ENCODE measurements at places on chromosomes 1 and 21.

DNA sequence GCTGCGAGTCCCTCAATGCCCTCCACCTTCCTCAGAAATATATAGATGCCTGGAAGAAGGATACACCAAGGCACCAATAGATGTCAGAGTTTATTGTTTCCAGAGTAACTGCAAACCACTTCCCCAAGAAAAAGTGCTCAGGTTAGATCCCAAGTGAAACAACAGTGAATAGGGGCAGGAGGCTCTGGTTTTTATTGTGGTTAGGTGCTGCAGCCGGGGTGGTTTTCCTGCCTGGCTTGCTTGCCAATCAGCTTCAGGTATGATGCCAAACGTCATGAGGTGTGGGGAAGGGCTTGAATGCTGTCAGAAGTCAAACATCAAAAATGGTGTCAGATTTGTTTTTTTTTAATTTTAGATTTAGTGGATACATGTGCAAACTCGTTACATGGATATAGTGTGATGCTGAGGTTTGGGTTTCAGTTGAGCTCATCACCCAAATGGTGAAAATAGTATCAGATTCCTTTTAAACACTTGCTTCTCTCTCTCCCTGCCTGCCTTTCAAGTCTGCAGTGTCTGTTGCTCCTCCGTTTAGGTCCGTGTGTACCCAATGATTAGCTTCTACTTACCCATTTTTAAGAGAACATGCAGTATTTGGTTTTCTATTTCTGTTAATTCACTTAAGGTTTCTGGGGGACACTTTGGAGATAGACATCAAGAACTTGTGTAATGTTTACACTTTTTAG, 1317.0 kb downstream of the MRPL39 start:
- DNase-seq: no peak

GRCh38 chr1:2088458-2088857, 38.2 kb downstream of the PRKCZ start:
- no peak for DNase-seq

GRCh38 chr1:93976291-93976690, 67.1 kb upstream of the GCLM start:
- DNase-seq: no peak

DNA sequence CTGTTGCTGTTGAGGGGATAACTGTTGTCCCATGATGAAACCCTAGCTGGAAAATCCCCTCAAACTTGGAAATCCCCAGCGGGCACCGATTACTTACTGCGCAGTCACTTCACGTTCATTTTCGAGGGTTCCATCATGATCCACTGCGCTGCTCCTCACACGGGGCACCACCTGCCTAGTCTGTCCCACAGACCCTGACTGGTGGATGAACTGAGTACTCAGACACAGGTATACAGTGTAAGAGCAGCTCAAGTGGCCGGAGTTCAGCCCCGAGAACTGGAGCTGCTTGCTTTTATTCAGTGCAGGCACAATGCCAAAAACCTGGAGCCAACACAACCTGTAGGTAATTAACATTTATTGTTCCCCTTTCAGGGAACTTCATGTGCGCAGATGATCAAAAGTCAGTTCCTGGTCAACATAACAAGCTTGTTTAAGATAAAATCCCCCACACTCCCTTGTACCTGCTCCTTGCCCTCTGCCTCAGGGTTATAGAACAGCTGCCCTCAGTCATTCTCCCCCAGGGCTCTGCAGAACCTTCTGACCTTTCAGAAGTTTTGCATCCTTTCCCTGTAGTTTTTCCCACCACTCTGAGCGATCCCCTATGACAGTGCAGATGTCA, 46.5 kb upstream of the PRELP start:
- DNase-seq: no peak

DNA sequence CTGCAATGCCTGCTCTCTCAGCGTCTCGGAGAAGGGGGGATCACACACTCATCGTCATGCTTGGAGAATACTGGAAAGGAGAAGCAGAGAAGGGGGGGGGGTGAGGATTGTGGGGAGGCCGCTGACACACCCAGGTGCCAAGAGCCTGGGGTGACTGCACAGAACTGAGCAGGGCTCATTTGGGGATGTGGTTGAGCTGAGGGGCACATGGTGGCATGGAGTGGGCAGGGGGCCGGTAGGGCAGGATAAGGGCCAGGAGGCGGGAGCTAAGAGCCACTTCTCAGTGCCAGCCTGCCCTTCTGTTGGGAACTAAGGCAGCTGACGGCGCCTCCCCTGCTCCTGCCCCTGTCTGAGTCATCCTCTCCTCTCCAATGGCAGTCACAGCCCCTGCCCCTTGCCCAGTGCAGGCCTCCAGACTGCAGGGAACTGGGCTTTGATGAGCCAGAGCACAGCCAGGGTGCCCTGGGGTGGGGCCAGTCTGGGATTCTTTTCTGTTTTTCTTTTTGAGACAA, 27.2 kb downstream of the MRPL37 start:
- no peak for DNase-seq

DNA sequence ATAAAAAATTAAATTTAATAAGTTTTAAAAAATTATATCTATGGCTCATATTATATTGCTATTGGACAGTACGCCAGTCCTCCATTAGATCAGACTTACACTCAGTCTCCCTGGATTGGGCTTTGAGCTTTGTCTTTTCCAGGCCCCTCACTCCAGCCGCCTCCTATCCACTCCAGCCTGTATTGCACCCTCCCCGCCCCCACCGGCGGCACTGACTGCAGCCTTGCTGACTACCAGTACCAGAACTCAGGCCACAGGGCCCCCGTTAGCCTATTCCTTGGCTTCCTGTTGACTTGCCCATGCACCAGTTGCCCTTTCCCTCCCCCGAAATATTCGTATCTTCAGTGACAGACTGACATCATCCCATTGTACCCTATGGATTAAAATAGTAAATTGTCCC, 127.9 kb downstream of the CSMD2 start:
- DNase-seq: no peak

GRCh38 chr1:237814319-237814924, 76.3 kb downstream of the ZP4 start:
- no peak for DNase-seq

DNA sequence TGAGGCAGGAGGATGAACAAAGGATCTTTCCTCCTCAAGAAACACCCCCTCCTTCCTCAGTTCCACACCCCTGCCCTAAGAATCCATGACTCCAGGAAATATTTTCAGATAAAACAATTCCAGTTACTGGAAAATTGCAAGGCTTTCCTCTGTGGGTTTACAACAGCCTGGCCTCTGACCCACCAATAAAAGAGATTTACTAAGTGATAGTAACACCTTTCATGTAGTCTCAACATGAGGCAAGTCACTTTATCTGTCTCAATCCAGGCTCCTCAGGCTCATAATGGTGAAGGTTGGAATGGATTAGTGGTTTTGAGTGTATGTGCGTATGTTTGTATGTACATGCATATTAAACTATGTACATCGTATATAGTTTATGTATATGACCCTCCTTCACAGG, 71.4 kb upstream of the PPP2R5A start:
- no peak for DNase-seq

GRCh38 chr21:23968722-23969647, 1638.3 kb downstream of the MRPL39 start:
- no peak for DNase-seq

DNA sequence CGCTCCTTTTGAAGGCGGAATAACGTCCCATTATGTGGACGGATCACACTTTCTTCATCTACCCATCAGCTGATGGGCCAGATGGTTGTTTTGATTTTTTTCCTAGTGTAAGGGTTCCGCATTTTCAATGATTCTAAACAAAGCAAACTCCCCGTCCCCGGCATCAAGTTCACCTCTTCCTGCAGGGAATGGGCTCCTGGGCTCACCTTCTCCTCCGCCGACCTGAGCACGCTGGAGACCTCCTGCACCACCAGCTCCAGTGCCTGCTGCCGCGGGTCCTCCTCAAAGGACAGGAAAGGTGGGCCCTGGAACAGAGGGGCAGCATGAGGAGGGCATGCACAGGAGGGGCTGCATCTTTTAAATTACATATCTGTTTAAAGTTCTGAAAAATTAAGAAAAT, 11.9 kb downstream of the C2CD2 start:
- DNase-seq: no peak

DNA sequence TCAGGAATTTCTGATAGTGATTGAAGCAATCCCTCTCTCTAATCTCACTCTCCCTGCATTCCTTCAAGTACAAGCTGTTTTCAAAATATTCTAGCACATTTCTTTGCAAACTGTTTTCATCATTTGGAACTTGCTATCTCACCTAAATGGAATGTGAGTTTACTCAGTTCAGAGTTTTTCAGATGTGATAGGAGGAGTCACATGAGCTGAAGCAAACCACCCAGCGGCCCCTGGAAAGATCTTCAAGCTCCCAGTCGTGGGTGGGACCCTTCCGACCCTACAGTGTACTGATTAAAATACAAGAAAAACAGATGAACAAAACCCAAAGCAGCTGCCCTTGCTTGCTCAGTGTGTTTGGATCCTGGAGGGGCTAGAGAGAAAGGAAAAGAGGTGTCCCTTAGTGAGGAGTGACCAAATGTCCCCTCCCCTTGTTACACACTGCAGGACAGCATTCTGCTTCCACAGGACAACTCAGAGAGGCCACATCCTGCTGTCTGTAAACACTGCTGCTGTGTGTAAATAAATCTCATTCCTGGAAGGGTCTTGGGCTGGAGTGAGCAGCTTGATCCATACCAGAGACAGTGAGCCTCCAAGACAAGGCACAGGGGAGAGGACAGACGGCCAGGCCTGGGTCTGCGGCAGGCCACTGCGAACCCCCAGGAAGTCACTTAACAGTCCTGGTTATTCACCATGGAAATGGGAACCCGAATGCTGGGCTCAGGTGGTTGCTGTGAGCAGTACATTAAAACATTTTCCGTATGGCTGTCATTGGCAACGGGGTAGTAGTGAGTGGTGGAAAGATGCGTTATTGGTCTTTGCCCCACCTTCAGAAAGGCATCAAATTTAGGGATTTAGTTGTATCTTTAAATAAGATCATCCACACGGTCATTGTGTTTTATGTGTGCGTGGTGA, 229.2 kb downstream of the RHOU start:
- DNase-seq: peak; percentile 42

DNA sequence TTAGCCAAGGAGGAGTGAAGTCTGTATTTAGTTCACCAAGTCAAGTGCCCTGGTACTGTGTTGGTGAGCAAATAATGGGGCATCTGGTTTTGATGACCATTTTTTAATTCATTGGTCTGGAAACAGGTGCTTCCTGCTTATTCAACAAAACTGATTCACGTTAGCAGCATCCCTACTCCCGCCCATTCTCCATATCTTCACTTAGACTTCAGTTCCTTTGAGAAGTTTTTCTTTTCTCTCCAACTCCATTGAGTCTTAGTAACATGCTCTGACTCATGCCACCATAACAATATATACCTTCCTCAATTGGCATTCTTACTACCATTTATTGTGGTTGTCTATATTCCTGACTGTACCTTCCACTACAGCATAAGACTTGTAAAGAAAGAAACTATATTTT, 468.9 kb downstream of the DPYD start:
- no peak for DNase-seq

- no peak for DNase-seq
Observed at GRCh38 chr1:227994632-227995300, 12.0 kb upstream of the WNT3A start.

GRCh38 chr1:55702064-55702463, 486.9 kb upstream of the USP24 start:
- DNase-seq: no peak

DNA sequence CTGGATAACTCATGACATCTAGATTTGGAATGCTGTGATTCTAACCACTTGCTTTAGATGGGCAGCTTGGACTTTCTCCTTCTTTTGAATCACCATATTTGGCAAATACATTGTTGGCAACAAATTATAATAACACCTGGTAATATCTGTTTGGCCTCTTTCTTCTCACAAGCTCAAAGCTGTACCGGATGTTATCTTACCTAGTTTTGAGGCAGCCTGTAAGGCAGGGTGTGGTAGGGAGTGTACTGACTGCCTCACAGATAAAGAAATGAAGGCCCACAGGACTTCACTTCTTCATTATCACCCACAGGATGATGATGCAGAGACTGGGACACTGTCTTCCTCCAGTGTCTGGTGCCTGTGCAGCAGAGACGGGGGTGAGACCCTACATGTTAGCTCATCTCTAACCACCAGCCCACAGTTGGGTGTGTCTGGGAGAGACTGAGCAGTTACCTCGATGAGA, 28.5 kb downstream of the TUFT1 start:
- no peak for DNase-seq

GRCh38 chr1:234342774-234343173, 30.5 kb upstream of the COA6 start:
- no peak for DNase-seq

GRCh38 chr1:71521655-71522264, 440.9 kb upstream of the ZRANB2 start:
- no peak for DNase-seq

DNA sequence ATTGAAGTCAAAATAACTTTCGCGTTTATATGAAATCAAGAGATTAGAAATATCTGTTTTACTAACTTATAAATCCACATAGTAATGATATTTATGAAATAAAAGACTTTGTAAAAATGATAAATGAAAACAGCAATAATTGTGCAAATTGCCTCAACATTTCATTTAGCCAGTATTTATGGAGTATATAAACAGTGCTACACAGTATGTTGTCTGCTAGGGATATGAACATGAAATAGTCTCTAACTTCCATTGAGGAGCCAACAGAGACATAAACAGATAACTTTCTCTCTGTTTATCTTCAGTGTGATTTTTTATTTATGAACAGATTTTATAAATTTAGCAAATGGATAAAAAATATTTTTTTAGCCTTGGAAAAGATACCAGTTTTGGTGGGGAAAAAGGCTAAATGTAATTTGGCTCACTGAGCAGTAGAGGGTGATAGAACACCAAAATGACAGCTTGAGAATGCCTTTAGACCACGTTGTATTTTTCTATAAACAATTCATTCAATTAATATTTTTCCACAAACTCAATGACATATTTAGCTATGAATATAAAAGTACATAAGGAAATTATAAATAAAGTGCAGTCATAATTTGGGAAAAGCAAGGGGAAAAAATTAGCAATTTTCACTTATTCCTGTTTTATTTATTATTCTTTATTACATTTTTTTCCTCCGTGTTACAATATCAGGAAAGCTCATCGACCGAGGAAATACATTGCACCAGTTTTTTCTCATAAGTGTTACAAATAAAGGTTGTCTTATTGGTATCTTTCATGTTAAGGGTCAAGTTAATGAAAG, 47.5 kb upstream of the EEIG2 start:
- DNase-seq: no peak

GRCh38 chr21:42556960-42557359, 43.3 kb downstream of the SLC37A1 start:
- DNase-seq: no peak

GRCh38 chr1:58882322-58882948, 98.6 kb upstream of the JUN start:
- DNase-seq: no peak

DNA sequence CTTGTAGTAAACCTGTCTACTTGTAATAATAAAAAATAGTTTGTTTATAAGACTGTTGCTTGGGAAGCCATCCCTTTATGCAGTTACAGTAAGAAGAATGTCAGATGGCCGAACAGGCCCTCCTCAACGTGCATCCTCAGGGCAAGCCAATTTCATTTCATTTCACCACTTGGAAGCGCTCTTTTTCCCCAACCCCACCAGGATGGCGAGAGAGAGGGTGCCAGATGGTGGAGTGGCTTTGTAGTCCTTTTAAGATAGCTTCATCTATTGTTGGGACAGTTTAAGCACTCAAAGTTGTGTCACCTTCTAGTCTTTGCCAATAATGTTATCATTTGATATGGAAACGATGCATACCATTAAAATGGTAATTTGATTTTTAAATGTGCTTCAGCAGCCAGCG, 356.3 kb upstream of the CAMK1G start:
- no peak for DNase-seq

- DNase-seq: no peak
Observed at GRCh38 chr21:36120304-36120888, 14.5 kb upstream of the CBR3 start.

- no peak for DNase-seq
Observed at GRCh38 chr1:178538192-178538916, 25.4 kb downstream of the TEX35 start.

Data from gastrocnemius medialis (tissue), 4 donors.